ENCODE measurements at places on chromosomes 3 and 15.

DNA sequence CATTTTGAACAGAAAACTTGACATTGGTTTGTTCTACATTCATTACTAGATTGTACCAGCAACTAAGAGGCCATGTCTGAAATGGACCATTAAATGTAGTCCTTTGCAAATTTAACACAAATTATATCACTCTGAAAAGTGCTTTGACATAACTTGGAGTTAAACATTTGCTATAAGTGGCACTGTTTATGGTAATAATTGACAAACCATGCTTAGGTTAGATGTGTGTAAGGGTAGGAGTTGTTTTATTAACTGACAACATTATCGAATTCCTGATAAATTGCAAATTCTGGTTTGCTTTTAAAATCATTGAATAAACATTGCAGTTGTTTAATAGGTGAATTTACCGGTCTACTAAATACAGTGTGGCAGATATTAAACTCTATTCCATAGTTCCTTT, 6.1 kb upstream of the TMEM207 start:
- no peak for DNase-seq

DNA sequence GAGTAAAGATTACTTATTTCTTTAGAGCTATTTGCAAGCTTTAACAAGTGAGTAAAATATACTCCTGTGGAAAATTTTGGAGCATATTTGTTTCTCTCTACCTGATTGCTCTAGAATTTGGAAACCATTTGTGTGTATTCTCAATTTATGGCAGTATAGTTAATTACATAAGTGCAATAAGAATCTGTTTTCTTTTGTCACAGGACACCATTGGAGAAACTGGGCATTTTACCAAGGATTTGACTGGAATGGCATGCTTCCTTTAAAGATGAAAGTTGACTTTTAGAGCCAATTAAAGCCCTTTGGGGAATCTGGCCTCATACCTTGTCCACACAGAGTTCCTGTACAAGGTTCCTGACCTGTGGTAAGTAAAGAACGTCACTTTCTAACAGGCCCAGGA, 38.4 kb downstream of the PAQR5 start:
- DNase-seq = no peak

- no peak for DNase-seq
Observed at GRCh38 chr3:166291186-166291955, 454.1 kb upstream of the BCHE start.

GRCh38 chr3:21562243-21562642, 188.8 kb downstream of the ZNF385D start:
- DNase-seq = no peak

DNA sequence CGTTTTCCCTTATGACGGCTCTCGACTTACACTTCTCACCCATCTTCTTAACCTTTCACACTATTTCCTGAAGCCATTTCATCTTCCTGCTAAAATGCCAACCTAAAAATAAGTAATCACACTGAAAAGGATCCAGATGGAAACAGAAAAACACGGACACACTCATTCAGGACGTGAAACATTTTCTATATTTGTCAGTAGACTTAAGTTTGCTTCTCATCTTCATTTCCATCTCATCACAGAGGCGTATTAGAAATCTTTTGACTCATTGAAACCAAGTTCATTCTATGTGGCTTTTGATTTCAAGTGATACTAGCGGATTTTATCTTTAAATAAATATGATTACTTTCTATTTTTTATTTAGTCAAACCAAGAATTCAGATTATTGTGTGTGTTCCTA, 27.4 kb upstream of the DLG1 start:
- no peak for DNase-seq

DNA sequence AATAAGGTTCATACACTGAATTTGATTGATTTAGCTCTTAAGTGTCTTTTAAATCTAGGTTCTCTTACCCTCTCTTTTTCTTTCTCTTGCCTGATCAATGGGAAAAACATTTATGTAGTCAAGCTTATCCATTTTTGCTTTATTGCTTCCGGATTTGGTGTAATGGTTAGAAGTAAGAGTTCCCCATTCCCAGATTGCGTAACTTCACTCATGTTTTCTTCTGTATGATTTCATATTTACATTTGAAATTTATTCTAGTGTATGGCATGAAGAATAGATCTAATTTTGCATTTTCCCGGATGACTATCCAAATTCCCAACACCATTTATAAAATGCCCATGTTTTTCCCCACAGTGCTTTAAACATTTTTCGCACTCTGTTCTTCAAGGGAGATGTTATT, 27.9 kb upstream of the SV2B start:
- DNase-seq = no peak

- no peak for DNase-seq
Observed at GRCh38 chr15:66767240-66767659, 65.2 kb downstream of the SMAD6 start.

Measured in activated naive CD4-positive, alpha-beta T cell treated with anti-CD3 and anti-CD28 coated beads, Interleukin-2, amount 50 U/mL, for 16 hours (primary cell).